ENCODE measurements at places on chromosomes 13 and 19. TPM values are rescaled to one million over a fixed set of nuclear protein-coding genes. Genes with fewer than 3 reads are reported as not detected.

GRCh38 chr13:96781141-96781540, 213.1 kb downstream of the OXGR1 start:
- H3K4me3 ChIP-seq: no peak overlapping the region
- peaks cover 7% of the 10 kb centered on the region for H3K27me3 ChIP-seq
- peaks cover 4% of the 10 kb centered on the region for H3K4me1 ChIP-seq
- peaks cover 2% of the 10 kb centered on the region for H3K36me3 ChIP-seq

GRCh38 chr19:15479391-15480345, at the start of gene PGLYRP2:
Gene PGLYRP2, minus strand, starts transcription at chr19:15479501. Its CDS starts 130 bp downstream, at chr19:15479371.
- H3K4me1 ChIP-seq: no peaks in the 10 kb centered on the region
- H3K27me3 ChIP-seq: no peaks in the 10 kb centered on the region
- DNase-seq: no peak
- no peak within 1 kb of the TSS for H3K27ac ChIP-seq
- H3K36me3 ChIP-seq: no peaks in the 10 kb centered on the region

GRCh38 chr13:46389457-46390451, 2.7 kb upstream of the RUBCNL start:
- H3K27ac ChIP-seq: peak overlapping the region; percentile 5
- peaks cover 37% of the 10 kb centered on the region for H3K4me1 ChIP-seq
- H3K4me3 ChIP-seq: no peak overlapping the region

Gene LILRB1
- total RNA-seq: not detected

- no peak overlapping the region for H3K27ac ChIP-seq
- H3K27me3 ChIP-seq: peaks cover 6% of the 10 kb centered on the region
- no peak for DNase-seq
- H3K4me3 ChIP-seq: no peak overlapping the region
These were observed 3.7 kb downstream of the GDF15 start for GRCh38 chr19:18389726-18390064.

Gene ZNF534
- not detected for total RNA-seq

Gene SMG9
- total RNA-seq: 73.2 TPM

Gene PRTN3
- total RNA-seq: 0.23 TPM

- H3K36me3 ChIP-seq: no peaks in the 10 kb centered on the region
- no peak for DNase-seq
- H3K4me3 ChIP-seq: no peak overlapping the region
- H3K27ac ChIP-seq: no peak overlapping the region
- peaks cover 6% of the 10 kb centered on the region for H3K4me1 ChIP-seq
- peaks cover 32% of the 10 kb centered on the region for H3K27me3 ChIP-seq
These were observed 3.8 kb downstream of the ERFL start for GRCh38 chr19:41924151-41925145.

- H3K4me1 ChIP-seq: peaks cover 15% of the 10 kb centered on the region
- DNase-seq: no peak
- H3K27me3 ChIP-seq: peaks cover 21% of the 10 kb centered on the region
- no peaks in the 10 kb centered on the region for H3K36me3 ChIP-seq
- no peak overlapping the region for H3K4me3 ChIP-seq
- H3K27ac ChIP-seq: no peak overlapping the region
These were observed 43.8 kb downstream of the DCT start for GRCh38 chr13:94435604-94436226.

DNA sequence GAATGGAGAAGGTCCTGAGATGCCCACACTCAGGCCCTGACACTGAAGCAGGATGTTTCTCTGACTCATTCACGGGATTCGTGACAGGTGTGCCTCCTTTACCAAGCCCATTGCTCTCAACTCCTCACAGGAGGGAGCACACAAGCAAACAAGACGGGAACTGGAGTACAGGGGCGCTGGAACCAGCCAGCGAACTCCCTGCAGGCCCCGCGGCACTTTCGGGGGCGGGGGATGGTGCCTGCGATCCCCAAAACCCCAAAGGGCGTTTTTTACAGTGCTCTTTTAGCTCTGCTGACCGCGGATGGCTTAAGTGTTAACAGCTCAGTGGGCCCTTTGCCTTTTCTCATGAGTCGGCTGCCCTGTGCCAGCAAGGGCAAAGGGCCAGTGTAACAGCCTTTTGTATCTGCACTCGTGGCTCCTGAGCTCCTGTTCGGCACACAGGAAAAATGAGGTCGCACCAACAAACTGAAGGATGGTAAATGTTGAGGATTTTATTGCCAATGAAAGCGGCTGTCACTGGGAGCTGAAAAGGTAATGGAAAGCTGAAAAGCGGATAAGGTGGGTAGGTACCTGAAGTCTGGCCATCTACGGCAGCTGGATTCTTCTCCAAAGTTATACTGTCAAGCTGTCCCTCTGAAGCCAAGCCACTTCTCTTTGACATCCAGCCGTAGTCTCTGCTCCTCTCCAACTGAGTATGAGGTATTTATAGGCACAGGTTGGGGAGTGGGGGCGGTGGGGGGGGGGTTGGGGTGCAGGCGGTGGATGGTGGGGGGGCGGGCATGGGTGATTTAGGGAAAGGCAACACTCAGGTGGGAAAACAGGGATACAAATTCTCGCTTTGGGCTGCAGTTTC, 65.0 kb upstream of the TRPC4 start:
- H3K4me1 ChIP-seq: peaks cover 8% of the 10 kb centered on the region
- peaks cover 1% of the 10 kb centered on the region for H3K27me3 ChIP-seq
- no peak overlapping the region for H3K27ac ChIP-seq
- H3K4me3 ChIP-seq: no peak overlapping the region
- no peak for DNase-seq

DNA sequence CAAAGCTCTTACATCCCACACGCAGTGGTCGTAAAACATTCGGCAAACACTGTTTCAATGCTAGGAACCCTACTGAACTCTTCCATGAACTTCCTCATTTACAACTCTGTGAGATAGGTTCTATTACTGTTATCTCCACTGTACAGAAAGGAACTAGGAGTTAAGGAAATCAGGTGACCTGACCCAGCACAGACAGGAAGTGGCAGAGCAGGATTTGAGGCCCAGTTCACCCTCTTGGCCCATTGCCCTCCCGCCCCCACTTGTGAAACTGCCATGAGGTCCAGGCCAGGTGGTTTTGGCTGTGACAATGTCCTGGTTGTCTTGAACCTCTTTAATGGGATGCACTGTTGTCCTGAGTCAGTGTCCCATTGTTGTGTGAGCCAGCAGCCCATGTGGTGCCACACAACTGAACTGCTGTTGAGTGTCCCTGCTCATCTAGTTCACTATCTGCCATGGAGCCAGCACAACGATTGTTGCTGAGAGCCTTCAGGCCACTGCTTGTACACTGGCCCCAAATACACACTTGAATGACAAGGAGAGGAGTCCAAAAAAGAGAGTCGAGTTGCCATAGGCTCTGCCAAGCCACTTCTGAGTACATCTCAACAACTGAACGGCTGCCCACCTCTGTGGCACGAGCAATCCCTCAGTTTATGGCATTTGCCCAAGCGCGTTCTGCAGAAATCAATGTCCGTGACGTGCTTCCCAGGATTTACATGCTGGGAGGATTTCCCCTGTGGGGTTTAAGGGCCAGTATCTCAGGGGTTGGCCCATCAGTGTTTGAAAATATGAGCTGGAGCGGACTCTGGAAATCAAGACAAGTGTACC, 484.6 kb downstream of the TSHZ3 start:
- H3K27ac ChIP-seq: no peak overlapping the region
- H3K4me1 ChIP-seq: no peaks in the 10 kb centered on the region
- no peaks in the 10 kb centered on the region for H3K36me3 ChIP-seq
- no peak for DNase-seq
- no peak overlapping the region for H3K4me3 ChIP-seq

Gene FAM124A
- 0.91 TPM for total RNA-seq

DNA sequence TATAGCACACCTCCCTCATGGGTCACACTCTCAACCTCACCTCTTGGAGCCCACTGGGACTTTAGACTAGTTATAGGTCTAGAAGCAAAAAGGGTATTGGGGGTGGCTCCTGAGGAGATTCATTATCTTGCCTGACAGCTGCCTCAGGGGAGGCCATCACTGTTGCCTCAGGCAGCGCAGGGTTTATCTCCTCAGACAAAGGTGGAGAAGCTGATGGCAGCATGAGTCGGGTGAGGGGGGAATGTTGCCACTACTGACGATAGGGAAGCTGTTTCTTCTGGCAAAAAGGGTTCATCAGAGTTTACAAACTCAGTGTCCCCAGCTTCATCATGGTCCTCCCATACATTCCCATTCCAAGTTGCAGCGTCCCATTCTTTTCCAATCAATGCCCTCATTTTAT, 562.4 kb downstream of the IRS2 start:
- no peak overlapping the region for H3K27ac ChIP-seq
- H3K4me3 ChIP-seq: no peak overlapping the region
- H3K4me1 ChIP-seq: no peaks in the 10 kb centered on the region
- peaks cover 2% of the 10 kb centered on the region for H3K36me3 ChIP-seq

DNA sequence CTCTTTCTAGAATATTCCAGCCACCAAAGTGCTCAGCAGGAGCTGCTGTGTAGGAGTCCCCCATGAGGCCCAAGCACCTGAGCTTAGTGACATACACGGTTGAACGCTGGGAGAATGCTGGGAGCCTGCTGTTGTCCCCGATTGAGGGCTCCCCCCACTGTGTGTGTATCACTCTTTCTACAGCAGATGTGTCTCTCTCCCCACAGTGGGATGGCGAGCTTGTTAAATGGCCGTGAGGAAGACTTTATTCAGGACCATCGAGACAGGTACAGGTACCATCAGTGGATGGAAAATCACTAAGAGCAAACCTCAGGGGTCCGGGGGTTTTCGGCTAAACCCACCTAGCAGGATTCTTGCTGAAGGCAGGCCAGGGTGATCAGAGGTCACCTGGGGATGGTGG, 22.7 kb downstream of the EPN1 start:
- H3K36me3 ChIP-seq: peaks cover 39% of the 10 kb centered on the region
- H3K4me3 ChIP-seq: no peak overlapping the region
- no peak overlapping the region for H3K27ac ChIP-seq
- H3K4me1 ChIP-seq: no peaks in the 10 kb centered on the region

Gene CLDND2
- total RNA-seq: 0.56 TPM

Gene SH2D3A
- total RNA-seq: 13.9 TPM

GRCh38 chr13:30121666-30122065, 185.7 kb downstream of the KATNAL1 start:
- H3K4me1 ChIP-seq: peaks cover 26% of the 10 kb centered on the region
- DNase-seq: no peak
- no peak overlapping the region for H3K27ac ChIP-seq
- no peaks in the 10 kb centered on the region for H3K27me3 ChIP-seq
